Activated naive CD4-positive, alpha-beta T cell (primary cell): ENCODE measurements at places on chromosomes 3 and 15.

DNA sequence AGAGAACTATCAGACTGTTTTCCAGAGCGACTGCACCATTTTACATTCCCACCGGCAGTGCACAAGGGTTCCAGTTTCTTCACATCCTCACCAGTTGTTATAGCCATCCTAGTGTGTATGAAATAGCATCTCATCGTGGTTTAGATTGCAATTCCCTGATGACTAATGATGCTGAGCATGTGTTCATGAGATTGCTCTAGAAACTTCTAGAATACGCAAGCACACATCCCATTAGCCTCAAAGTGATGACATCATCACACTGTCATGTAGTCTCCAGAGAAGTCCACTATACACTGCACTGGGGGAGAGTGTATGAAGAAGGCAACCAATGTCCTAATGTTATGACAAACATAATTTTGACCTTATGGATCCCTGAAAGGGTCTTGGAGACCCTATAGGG is 30.1 kb downstream of the FBLN2 start:
- no peak for DNase-seq

DNA sequence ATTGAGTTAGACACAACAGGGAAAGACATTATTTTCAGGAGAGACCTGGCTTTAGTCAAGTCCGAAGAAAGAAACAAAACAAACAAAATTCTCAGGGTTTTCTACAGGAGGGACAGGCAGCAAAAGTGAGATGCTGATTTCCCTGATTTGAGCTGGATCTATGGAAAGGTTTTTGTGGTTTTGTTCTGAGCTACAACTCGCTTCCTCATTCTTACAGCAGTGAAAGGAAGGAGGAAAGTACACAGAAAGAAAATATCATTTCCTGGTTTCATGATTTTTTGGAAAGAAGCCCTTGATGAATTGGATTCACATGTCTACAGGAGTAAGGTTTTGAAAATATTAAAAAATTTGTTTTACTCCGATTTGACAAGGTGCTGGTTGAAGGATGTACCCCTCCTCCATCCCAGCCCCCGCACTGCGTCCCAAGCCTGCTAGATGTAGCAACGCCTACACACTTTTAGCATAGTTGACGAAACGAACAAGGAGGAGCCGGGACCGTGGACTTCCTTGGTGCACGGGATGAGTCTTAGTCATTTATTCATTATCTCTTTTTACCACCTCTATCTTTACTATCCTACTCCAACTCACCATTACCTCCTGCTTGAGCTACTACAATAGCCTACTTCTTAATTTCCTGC is 10.8 kb downstream of the PRICKLE2 start:
- DNase-seq, result no peak

GRCh38 chr3:150355574-150355973 is 52.5 kb upstream of the TSC22D2 start:
- DNase-seq, result no peak

DNA sequence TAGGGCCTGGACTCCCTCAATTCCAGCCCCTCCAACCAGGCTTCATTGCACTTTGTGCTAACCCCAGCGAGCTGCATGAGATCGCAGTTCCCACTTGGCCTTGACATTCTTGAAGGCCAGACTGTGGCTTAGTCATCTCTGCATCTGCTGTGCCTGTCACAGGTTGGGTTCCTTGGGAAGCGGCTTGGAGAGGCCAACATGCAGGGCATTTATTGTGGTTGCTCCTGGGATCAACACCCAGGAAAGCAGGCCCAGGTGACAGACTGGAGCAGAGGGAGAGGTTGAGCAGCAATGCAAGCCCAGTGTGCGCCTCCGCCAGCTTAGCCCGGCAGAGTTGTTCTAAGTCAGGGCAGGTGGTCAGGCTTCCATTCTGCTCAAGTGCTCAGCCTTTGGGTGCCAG is 10.5 kb downstream of the ABCF3 start:
- DNase-seq, result no peak

- DNase-seq, result no peak
Observed at GRCh38 chr15:78434134-78434533, 3.9 kb upstream of the IREB2 start.

GRCh38 chr3:55183201-55183600 is 255.3 kb upstream of the LRTM1 start:
- DNase-seq, result no peak

GRCh38 chr3:39781632-39782031 is 27.8 kb upstream of the MYRIP start:
- no peak for DNase-seq

DNA sequence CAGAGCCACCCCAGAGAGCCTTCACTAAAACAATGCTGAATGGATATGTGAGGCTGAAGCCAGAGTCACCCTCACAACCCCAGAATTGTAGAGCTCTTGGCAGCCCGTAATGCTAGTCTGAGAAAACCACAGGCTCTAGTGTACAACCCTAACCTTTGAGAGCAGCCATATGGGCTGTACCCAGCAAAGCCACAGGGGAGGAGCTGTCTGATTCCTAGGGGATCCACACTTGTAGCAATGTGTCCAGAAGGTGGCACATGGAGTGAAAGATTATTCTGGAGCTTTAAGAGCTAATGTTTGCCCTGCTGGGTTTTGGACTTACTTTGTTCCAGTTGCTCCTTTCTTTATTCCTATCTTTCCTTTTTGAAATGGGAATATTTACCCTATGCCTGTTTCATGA is 626.8 kb downstream of the GRM7 start:
- DNase-seq, result no peak

- DNase-seq, result no peak
Observed at GRCh38 chr3:144362126-144362525, 390.5 kb downstream of the DIPK2A start.

DNA sequence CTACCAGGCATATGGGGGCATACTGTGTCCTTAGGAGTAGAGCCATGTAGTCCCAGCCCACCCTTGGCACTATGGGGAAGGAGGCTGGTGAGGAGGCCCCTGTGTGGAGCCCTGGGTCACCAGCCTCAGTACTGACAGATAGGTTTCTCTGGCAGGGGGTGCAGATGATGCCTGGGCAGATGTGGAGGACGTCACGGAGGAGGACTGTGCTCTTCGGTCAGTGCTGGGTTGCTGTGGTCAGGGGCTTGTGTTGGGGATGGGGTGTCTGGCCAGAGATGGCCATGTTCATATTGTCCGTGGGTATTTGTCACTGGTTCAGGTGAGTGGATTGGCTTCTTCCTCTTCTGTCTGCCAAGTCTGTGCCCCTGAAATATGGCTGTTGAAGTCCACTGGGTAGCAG is 20.0 kb downstream of the MTMR14 start:
- no peak for DNase-seq

GRCh38 chr15:96323319-96324145 is 7.0 kb upstream of the NR2F2 start:
- DNase-seq, result no peak
